Stimulated activated CD8-positive, alpha-beta memory T cell treated with anti-CD3 and anti-CD28 coated beads, Interleukin-4, amount 100 ng/mL, for 1 hour (primary cell): ENCODE measurements at places on chromosomes 4 and X.

GRCh38 chr4:120858776-120859175, 63.8 kb downstream of the PRDM5 start:
- DNase-seq, result no peak

GRCh38 chr4:69881173-69881773, 21.3 kb upstream of the SULT1E1 start:
- no peak for DNase-seq

- no peak for DNase-seq
Measured at GRCh38 chr4:8026453-8026852, 86.8 kb upstream of the AFAP1 start.

DNA sequence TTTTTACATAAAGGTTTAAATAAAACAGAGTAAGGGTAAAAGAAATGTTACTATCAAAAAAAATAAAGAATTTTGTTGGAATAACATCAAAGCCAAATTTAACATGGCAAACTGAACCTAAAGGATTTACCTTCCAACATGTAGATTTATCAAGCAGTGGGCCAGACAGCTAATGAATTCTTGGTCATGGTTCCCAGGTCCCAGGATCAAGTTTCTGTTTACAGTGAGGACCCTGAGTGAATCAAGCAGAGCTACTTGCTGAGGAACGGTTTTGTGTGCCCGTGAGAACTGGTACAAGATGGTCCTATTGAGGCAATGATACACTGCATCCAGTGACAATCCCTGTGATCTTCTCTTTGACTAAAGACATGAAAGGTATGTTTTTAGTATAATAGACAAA, 157.1 kb downstream of the CDS1 start:
- DNase-seq, result no peak

- no peak for DNase-seq
Measured at GRCh38 chr4:101761405-101761804, 29.1 kb upstream of the BANK1 start.

DNA sequence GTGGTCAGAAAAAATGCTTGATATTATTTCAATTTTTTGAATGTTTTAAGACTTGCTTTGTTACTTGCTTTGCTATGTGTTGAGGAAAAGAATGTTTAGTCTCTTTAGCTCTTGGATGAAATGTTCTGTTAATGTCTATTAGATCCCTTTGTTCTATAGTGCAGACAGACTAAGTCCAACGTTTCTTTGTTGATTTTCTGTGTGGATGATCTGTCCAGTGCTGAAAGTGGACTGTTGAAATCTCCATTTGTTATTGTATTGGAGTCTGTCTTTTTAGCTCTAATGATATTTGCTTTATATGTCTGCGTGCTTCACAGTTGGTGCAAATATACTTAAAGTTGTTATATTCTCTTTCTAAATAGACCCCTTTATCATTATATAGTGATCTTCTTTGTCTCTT, 220.6 kb downstream of the GUCY2F start:
- no peak for DNase-seq

DNA sequence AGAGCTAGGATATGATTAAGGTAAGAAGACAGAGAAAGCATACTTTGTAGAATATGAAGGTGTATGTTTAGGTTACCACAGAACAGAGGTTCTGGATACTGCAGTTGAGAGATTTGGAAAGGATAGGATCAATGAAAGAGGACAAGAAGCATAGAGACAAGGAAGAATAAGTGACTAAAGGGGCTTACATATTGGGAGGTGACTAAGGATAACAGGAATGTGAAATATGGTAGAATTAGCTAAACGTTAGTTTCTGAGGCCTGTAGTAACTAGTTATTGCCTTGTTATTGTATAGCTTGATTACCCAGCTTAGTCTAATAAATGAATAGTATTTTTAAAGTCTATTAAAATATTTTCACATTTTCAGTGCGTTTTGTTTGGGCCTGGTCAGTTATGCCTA, 38.2 kb downstream of the CENPI start:
- no peak for DNase-seq

- DNase-seq, result no peak
Measured at GRCh38 chr4:179596621-179597020, 2154.4 kb upstream of the AGA start.

GRCh38 chrX:68634649-68635227, 12.7 kb upstream of the STARD8 start:
- DNase-seq, result no peak

GRCh38 chr4:103076747-103077347, at the start of gene SLC9B2:
SLC9B2 (minus strand) TSS chr4:103076761; CDS start chr4:103067550, 9,211 bp downstream.
- no peak for DNase-seq

GRCh38 chr4:165011403-165011802, 20.4 kb upstream of the TRIM60 start:
- DNase-seq, result no peak

DNA sequence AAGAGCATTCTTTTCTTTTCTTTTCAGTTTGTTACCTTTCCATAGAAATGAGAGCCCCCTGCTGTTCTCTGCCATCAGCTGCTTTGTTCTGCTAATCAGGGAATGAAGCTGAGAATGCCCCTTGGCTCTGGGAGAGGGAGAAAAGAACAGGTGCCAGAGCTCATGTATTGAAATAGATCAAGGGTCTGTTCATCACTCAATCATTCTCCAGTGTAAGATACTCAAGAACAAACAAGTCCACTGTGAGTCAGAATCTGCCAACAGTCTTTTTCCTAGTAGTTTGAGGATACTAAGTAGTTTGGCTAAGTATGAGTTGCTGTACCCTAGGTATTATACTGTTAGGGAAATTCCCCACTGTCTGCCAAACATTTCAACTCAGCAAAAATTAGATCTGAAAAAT, 144.3 kb downstream of the RTL3 start:
- DNase-seq, result no peak

DNA sequence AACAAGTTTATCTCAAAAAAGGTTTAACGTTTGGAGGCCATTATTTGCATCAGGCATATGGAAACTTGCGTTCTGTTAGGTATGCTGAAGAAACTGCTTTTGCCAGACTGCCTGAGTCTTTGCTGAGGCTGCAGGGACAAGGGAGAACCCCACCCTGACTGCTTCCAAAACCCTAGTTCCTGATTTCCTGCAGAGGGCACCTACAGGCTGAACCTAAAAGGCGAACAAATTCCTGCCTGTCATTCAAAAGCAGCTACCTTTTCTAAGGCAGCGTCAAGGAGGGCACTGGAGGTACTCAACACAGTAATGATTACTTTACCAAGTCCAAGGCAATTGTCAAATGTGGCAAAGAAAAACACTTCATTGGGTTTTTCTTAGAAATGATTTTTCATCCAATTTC, 578 bp upstream of the CORIN start:
- no peak for DNase-seq

DNA sequence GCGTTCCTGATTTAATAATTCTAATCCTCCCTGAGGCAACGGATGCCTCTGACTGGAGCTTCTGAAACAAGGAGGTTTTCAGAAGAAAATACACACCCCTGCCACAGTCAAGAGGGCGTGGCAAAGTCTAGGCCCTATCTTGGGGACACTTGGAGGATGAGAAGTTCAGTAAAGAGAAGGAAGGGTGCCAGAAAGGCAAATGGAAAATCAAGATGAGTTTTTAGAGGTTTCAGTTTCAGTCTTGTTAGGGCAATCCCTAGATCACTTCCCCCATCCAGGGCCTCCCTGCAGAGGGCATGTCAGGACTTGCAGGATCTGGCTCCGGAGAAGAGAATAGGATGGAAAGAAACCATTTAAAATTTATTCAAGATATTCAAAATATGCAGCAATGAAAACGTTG, 28.5 kb upstream of the FGF2 start:
- DNase-seq, result no peak

GRCh38 chrX:68650491-68650890, 3.0 kb downstream of the STARD8 start:
- DNase-seq, result no peak

DNA sequence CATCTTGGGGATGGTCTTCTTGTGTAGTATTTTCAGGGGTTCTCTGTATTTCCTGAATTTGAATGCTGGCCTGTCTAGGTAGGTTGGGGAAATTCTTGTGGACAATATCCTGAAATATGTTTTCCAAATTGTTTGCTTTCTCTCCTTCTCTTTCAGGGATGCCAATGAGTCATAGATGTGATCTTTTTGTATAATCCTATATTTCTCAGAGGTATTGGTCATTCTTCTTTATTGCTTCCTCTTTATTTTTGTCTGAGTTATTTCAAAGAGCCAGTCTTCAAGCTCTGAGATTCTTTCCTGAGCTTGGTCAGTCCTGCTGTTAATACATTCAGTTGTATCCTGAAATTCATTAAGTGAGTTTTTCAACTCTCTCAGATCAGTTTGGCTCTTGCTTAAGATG, 73.1 kb downstream of the MAMLD1 start:
- DNase-seq, result no peak

DNA sequence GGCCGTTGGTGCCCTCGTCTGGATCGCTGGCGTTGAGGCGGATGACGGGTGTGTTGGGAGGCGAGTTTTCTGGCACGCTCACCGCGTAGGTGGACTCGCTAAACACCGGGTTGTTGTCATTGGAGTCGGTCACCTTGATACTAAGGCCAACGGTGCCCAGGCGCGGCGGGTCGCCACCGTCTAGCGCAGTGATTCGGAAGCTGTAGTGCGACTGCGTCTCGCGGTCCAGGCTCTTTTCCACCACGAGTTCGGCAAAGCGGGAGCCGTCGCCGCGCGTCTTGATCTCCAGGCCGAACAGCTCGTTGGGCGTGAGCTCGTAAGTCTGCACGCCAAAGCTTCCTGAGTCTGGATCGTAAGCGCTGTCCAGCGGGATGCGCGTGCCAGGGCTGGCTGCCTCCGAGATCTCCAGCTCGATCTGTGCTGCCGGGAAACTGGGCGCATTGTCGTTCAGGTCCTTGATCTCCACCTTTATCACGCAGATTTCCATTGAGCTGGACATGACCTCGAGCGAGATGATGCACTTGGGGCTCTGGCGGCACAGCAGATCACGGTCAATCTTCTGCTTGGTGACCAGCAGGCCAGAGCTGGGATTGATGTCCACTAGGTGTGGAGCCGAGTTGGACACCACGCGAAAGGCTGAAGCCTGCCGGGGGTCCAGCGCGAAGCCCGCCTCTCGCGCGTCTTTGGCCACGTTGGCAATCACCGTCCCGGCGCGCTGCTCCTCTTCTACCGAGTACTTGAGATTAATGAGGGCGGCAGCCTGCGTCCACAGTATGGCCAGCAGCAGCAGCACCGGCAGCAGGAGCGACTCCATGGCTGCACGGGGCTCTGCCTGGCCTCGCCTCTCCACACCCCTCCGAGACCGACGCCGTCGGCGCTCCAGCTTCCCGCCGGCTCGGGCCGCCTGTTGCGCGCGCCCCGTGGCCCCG, 2.0 kb downstream of the PCDH19 start:
- DNase-seq, result no peak

DNA sequence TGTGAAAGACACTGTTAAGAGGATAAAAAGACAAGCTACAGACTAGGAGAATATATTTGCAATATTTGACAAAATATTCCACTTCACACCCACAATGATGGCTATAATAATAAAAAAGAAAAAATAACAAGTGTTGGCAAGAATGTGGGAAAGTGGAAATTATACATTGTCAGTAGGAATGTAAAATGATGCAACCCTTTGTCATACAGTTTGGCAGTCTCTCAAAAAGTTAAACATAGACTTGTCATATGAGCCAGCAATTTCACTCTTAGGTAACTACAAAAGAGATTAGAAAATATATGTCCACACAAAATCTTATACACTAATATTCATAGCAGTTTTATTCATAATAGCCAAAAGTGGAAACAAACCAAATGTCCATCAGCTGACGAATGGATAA, 5.2 kb upstream of the RADX start:
- no peak for DNase-seq

DNA sequence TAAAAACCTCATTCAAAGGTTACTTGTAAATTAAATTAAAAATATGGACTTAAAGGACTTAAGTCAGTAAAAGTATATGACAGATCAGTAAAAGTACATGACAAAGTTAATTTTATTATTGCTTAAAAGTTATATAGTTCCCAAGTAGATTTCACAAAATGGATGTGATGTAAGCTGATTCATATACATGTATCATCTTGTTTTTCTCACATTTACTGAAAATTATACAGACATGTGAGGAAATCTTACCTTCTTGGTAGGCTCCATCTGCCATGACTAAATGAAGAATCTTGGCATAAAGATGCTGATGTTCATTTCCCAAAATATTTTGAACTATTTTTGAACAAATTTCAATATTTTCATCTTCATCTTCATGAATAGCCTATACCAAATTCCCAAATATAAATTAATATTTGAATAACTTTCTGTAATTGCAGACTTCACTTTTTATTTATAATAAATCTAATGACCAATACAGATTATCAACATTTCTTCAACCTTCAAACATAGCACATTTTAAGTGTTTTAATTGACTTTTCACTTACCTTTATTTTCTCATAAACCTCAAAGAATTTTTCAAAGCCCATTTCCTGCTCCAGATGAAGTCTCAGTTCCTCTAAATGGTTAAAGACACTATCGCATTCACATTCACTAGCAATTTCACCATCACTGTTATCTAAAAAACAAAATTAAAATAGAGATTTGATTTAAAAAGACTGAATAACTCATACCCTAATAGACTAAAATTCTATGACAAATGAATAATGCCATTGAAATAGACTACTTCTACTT, 129.4 kb upstream of the SH3RF1 start:
- DNase-seq, result no peak
